Naive thymus-derived CD4-positive, alpha-beta T cell (primary cell): ENCODE measurements at places on chromosomes 6 and 20. TPM values are rescaled to one million over a fixed set of nuclear protein-coding genes. Genes with fewer than 3 reads are reported as not detected.

DNA sequence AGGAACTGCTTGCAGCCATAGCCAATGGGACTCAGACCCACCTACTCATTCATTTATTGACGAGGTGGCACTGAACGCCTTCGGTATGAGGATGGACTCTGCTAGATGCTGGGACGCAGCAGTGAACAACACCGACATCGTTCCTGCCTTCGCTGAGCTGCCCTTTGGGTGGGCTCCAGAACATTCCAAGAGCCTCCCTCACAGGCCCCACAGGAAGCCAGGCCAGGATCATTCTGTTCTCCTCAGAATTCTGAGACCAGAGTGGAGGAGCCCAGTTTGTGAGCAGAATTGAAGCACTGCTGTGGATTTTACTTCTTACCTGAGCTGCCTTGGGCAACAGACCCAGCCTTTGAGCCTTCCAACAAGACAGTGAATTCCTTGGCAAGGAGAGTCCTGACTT is 82.1 kb downstream of the KCNB1 start:
- no peak for DNase-seq

GRCh38 chr6:39880594-39880993 is 53.7 kb downstream of the MOCS1 start:
- DNase-seq = no peak

GRCh38 chr6:27812805-27813492 is 99.2 kb downstream of the OR2B2 start:
- DNase-seq = no peak

DNA sequence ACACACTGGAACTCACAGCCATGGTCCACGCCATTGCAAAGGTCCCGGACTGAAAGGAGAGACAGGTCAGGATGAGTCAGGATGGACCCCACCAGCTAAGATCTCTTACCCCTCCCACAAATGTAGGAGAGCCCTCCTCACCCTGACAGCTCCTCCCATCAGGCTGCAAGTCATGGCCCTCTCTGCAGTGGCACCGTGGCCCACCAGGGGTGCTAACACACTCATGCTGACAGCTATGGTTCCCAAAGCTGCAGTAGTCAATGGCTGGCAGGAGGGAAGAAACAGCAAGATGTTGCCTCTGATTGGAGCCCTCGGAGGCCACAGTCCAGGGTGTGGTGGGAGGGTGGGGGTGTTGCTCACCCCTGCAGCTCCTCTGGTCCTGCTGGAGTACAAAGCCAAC is 5.7 kb upstream of the RBPJL start:
- DNase-seq = no peak

DNA sequence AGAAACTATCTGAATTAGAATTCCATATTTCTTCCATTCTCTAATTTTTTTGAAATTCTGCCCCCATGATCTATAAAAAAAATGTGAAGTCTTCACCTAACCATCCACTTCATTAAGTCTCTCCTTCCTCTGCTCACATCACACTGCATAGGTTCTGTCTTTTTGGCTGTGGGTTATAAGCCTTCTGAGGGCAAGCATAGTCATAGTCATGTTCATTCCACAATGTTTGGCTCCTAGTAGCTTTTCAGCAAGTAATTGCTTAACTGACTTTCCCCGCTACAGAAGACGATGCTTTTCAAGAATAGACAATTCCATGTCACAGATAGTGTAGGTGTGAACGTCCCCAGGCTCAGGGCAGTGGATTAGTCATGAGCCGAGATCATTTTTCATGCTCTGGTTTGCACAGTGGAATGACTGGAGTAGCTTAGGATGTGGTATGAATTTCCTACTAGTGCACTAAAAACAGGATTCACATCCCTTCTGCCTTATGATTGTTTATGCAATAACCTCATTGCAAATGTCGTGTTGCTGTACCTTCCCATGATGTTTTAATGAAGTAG is 29.1 kb downstream of the WRNIP1 start:
- no peak for DNase-seq

GRCh38 chr6:4055420-4056041 is 23.4 kb downstream of the FAM217A start:
- no peak for DNase-seq

NKAIN4 gene
- not detected in 2 replicates for total RNA-seq

SLC35D3 gene
- total RNA-seq = 0.16 TPM
